Esophagus squamous epithelium (tissue), 5 donors: ENCODE measurements at places on chromosomes 13 and 19.

GRCh38 chr19:30402436-30403202, 30.4 kb downstream of the ZNF536 start:
- no peak overlapping the region for H3K27ac ChIP-seq
- H3K27me3 ChIP-seq, result no peaks in the 10 kb centered on the region
- no peak for DNase-seq
- no peaks in the 10 kb centered on the region for H3K36me3 ChIP-seq

DNA sequence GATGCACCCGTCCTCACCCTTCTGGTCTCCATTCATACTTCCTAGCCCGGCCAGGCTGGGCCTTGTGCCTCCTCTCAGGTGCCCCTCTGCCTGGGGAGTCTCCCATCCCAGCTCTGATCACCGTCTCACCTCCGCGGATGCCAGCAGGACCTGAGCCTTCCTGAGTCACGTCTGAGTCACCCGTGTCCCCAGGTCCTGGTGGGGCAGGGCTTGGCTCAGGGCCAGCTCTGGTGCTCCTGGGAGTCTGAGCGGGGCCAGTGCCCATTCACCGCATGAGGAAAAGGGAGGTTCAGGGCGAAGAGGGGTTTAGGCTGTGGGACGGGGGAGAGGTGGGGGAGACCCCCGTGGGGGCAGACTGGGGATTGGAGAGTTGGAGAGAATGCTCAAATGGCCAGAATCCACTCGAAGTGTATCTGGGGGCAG, 593 bp downstream of the ATP8B3 start:
- H3K4me3 ChIP-seq, result peak overlapping the region; percentile 57
- DNase-seq, result no peak
- H3K4me1 ChIP-seq, result peaks cover 60% of the 10 kb centered on the region
- H3K27ac ChIP-seq, result peak overlapping the region; percentile 82
- peaks cover 22% of the 10 kb centered on the region for H3K36me3 ChIP-seq

DNA sequence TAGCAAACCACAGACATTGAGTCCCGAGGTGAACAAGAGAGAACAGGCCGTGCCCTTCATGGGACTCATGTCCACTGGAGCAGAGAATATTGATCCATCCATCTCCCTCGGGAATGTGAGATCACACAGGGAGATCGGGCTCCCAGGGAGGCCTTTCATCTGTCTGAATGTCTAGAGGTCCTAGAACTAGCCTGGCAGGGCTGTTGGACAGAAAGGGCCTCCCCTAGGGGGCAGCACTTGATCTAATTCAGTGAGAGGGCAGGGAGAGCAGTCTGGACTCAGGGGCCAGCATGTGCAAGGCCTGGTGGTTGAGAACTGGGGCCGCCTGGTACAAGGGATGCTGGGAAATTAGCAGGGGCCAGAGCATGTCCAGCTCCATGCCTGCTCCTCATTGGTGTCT, 4.3 kb downstream of the RUVBL2 start:
- H3K27me3 ChIP-seq, result no peaks in the 10 kb centered on the region
- DNase-seq, result no peak
- no peak overlapping the region for H3K4me3 ChIP-seq
- peaks cover 9% of the 10 kb centered on the region for H3K4me1 ChIP-seq
- H3K27ac ChIP-seq, result no peak overlapping the region
- peaks cover 35% of the 10 kb centered on the region for H3K36me3 ChIP-seq

DNA sequence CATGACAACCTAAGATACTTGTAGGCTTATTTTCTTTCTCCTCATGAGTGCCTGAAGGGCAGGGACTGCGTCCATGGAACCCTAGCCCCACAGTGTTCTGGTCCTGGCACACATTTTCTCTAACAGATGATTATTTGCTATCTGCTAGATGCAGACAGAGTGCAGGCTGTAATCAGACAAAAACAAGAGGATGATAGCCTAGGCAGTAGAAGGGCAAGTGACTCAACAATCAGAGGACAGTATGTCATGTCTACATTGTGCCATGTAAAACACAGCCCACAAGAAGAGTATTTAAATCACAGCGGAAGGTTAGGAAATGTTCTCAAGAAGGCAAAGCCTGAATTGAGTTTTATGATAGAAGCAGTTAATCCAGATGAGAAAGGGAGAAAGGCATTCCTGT, 29.3 kb downstream of the MIPEP start:
- H3K27me3 ChIP-seq, result no peaks in the 10 kb centered on the region
- H3K4me1 ChIP-seq, result peaks cover 23% of the 10 kb centered on the region
- no peak overlapping the region for H3K4me3 ChIP-seq
- H3K27ac ChIP-seq, result no peak overlapping the region

DNA sequence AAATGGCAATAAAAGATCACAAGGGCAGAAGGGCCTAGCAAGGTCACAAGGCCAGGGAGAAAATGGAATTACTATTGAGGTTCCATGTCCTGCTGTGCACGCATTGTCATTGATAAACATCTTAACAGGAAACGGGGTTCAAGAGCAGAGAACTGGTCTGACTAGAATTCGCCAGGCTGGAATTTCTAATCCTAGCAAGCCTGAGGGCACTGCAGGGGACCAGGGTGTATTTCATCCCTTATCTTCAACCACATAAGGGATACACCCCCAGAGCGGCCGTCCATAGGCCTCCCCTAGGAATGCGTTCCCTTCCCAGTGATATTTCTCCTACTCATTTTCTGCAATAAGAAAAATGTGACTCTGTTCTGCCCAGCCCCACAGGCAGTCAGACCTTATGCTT, 19.5 kb downstream of the ERICH4 start:
- H3K27ac ChIP-seq, result no peak overlapping the region
- H3K4me1 ChIP-seq, result no peaks in the 10 kb centered on the region
- H3K27me3 ChIP-seq, result no peaks in the 10 kb centered on the region
- no peak overlapping the region for H3K4me3 ChIP-seq

DNA sequence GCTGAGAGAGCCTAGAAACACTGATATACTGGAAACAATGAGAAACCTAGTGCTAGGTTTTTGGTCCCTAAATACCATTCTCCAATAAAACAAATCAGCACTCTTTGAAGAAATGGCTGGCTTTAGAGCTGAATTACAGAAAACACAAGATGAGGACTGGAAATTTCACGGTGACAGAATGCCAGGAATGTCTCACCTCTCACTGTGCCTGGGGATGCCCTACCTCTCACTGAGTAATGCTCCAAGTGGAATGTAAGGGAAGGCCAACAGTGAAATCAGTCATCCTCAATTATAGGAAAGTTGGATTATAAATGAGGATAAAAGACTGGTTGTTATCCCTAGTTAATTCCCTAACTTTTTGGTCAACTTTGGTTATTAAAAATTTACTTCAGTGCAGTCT, 259.0 kb downstream of the NALCN start:
- H3K27ac ChIP-seq, result no peak overlapping the region
- no peaks in the 10 kb centered on the region for H3K36me3 ChIP-seq
- no peak overlapping the region for H3K4me3 ChIP-seq
- DNase-seq, result no peak
- no peaks in the 10 kb centered on the region for H3K27me3 ChIP-seq
- H3K4me1 ChIP-seq, result no peaks in the 10 kb centered on the region

DNA sequence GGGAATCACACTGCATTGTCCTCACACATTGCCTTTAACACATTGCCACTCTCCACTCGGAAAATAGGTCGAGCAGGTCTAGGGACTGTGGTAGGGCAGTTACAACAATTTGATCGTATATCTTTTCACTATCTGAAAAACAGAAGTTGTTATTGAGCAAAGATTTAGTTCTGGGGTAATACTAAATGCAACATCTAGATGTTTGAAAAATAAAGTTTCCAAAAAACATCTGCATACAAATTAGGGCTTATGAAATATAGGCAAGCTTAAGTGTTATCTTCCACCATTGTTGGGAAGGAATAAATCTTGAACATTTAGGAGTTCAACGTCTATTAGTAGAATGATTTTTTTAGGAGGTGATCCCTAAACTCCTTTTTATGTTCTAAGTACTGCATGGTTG, 768 bp upstream of the HS6ST3 start:
- peaks cover 97% of the 10 kb centered on the region for H3K27me3 ChIP-seq
- no peak overlapping the region for H3K4me3 ChIP-seq
- H3K36me3 ChIP-seq, result no peaks in the 10 kb centered on the region
- no peak for DNase-seq
- H3K4me1 ChIP-seq, result peaks cover 21% of the 10 kb centered on the region

- no peak for DNase-seq
- no peaks in the 10 kb centered on the region for H3K36me3 ChIP-seq
- no peaks in the 10 kb centered on the region for H3K4me1 ChIP-seq
- H3K4me3 ChIP-seq, result no peak overlapping the region
These were observed 16.3 kb downstream of the CATSPERG start for GRCh38 chr19:38351865-38352395.

- no peaks in the 10 kb centered on the region for H3K27me3 ChIP-seq
- peak overlapping the region; percentile 100 for H3K27ac ChIP-seq
- peaks cover 32% of the 10 kb centered on the region for H3K4me1 ChIP-seq
- no peak for DNase-seq
- H3K36me3 ChIP-seq, result no peaks in the 10 kb centered on the region
These were observed 473 bp upstream of the ITM2B start for GRCh38 chr13:48232420-48233045.
